ENCODE measurements at places on chromosomes 2 and 18. TPM values are rescaled to one million over a fixed set of nuclear protein-coding genes. Genes with fewer than 3 reads are reported as not detected.

DNA sequence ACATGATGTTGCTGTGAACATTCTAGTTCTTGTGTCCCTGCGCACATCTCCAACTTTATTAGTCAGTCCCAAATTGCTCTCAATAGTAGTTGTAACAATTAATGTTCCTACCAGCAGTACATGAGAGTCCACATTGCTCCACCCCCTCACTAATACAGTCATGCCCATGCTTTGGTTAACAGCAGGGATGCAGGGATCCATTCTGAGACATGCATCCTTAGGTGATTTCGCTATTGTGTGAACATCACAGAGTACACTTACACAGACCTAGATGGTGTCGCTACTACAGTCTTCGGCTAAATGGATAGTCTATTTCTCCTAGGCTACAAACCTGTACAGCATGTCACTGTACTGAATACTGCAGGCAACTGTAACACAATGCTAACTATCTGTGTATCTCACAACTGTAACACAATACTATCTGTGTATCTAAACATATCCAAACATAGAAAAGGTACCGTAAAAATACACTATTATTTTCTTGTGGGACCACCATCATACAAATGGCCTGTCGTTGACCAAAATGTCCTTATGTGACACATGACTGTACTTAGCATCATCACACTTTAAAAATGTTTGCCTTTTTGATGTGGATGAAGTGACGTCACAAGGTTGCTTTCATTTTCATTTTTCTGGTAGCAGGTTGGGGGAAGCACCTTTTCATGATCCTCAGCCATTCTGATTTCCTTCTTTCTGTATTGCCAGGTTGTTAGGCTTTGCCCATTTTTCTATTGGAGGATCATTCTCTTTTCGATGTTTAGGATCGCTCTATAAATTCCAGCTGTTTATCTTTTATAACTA is 82.9 kb upstream of the RNF152 start:
- no peaks in the 10 kb centered on the region for H3K27me3 ChIP-seq
- no peaks in the 10 kb centered on the region for H3K4me1 ChIP-seq
- DNase-seq: no peak
- H3K36me3 ChIP-seq: no peaks in the 10 kb centered on the region
- no peak overlapping the region for H3K27ac ChIP-seq

GRCh38 chr2:101223814-101224231 is 28.9 kb upstream of the CNOT11 start:
- H3K4me3 ChIP-seq: no peak overlapping the region
- H3K27ac ChIP-seq: no peak overlapping the region
- no peaks in the 10 kb centered on the region for H3K36me3 ChIP-seq
- H3K4me1 ChIP-seq: no peaks in the 10 kb centered on the region

DNA sequence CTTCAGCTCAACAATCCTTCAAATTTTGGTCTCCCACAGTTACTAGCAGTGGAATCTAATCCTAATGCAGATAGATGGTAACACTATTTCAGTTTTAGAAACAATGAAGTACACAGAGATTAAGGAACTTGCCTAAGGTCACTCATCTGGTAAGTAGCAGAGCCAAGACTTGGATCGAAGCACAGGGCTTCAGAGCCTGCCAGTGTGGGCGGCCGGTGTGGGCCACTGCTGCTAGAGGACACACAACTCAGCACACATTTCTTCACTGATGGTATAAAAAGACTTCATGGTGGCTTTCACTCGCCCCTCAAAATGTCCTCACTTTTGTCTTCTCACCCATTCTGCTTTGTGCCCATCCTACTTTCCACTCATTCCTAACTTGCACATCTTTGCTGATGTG is 11.1 kb downstream of the C2orf74 start:
- no peaks in the 10 kb centered on the region for H3K27me3 ChIP-seq
- H3K27ac ChIP-seq: no peak overlapping the region
- peaks cover 2% of the 10 kb centered on the region for H3K36me3 ChIP-seq
- no peak for DNase-seq
- peaks cover 5% of the 10 kb centered on the region for H3K4me1 ChIP-seq
- H3K4me3 ChIP-seq: no peak overlapping the region

The C2orf92 gene
- total RNA-seq: 13.7 TPM

The RAMP1 gene
- 115 TPM for total RNA-seq

The KIF5C gene
- total RNA-seq: 222 TPM
